Renal cortical epithelial cell (primary cell): ENCODE measurements at places on chromosomes 6 and 20. TPM values are rescaled to one million over a fixed set of nuclear protein-coding genes. Genes with fewer than 3 reads are reported as not detected.
A peak's percentile ranks its signal among the peaks of the same experiment; 100 is the strongest.

DNA sequence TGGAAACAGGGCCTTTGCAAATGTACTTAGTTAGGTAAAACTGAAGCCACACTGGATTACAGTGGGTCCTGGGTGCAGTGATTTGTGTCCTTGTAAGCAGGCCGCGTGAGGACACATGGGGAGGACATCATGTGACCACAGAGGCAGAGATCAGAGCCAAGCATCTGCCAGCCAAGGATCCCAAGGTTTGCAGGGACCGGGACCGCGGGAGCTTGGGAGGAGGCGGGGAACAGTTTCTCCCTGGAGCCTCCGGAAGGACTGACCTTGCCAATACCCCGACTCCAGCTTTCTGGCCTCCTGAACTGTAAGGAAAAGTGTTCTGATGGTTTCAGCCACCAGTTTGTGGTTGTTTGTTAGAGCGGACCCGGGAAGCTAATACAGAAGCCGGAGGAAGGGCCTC is 500.9 kb downstream of the PREX1 start:
- DNase-seq, result no peak

- peak; percentile 43 for DNase-seq
Observed at GRCh38 chr6:111676383-111676782, 70.7 kb upstream of the TRAF3IP2 start.

- DNase-seq, result no peak
Observed at GRCh38 chr20:39829661-39830060, 859.4 kb downstream of the MAFB start.

GRCh38 chr6:105227295-105227767 is 47.5 kb upstream of the POPDC3 start:
- no peak for DNase-seq

GRCh38 chr20:46328200-46328882 is 20.0 kb upstream of the CDH22 start:
- DNase-seq, result no peak

GRCh38 chr6:35370124-35370741 is 27.9 kb downstream of the PPARD start:
- DNase-seq, result peak; percentile 97

DNA sequence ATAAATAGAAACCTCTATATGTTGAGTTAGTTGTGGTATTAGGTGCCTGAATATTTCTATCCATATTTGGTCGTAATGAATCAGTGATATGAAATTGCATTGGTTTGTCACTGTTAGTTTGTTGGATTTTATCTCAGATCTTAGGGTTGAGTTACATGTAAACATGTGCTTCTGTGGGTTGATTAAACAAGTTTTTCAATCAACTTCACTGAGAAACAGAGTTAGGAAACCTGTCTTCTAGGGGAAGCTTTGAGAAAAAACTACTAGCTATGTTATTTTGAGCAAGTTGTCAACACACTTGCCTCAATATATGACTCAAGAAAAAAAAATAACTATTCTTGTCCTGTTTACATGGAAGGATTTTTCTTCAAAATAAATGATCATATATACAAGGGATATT is 14.8 kb upstream of the ADGB start:
- no peak for DNase-seq

- no peak for DNase-seq
Observed at GRCh38 chr20:41984031-41984430, 365.9 kb upstream of the CHD6 start.

GRCh38 chr20:48749437-48749836 is 78.4 kb downstream of the PREX1 start:
- no peak for DNase-seq

GRCh38 chr6:129504456-129504855 is 205.5 kb downstream of the ARHGAP18 start:
- DNase-seq, result no peak

DNA sequence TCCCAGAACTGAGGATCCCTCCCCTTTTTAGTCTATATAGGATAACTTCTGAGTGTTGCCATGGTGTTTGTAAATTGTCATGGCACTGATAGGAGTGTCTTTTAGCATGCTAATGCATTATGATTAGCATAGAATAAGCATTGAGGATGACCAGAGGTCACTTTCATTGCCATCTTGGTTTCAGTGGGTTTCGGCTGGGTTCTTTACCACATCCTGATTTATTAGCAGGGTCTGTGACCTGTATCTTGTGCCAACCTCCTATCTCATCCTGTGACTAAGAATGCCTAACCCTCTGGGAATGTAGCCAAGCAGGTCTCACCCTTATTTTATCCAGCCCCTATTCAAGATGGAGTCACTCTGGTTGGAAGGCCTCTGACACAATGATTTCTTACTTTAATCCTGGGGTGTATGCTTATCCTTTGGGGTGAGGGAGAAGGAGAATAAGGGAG is 19.6 kb downstream of the WFDC2 start:
- DNase-seq, result peak; percentile 71

DNA sequence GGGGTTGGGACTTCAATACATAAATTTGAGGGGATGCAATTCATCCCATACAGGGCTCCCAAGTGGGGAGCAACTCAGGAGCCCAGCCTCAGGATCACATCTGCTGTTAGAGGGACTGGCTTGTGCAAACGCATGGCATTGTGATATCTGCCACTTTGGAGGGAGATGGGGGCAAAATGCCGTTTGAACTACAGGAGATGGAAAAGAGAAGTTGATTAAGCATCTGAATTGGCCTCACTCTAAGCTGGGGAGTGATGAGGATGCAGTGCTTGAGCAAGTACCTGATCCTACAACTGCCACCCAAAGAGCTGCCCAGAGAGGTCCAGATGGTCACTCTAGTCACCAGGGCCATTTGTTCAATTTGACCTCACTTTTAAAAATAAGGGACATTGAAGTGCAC is 2.0 kb downstream of the LY86 start:
- no peak for DNase-seq

LPA gene
- not detected in 2 replicates for total RNA-seq

TCF15 gene
- total RNA-seq, result not detected in 2 replicates

BEND3 gene
- total RNA-seq, result 4.0 and 6.8 TPM in 2 replicates

PAQR8 gene
- total RNA-seq, result 3.6 and 3.8 TPM in 2 replicates

EFCAB8 gene
- total RNA-seq, result 0.05 TPM in 1 of 2 replicates, not detected in the other
